ENCODE measurements at places on chromosomes 7 and 10.

- DNase-seq = no peak
Observed at GRCh38 chr10:3692387-3692999, 92.5 kb downstream of the KLF6 start.

GRCh38 chr10:28628184-28628893, 49.0 kb upstream of the BAMBI start:
- peak; percentile 61 for DNase-seq

DNA sequence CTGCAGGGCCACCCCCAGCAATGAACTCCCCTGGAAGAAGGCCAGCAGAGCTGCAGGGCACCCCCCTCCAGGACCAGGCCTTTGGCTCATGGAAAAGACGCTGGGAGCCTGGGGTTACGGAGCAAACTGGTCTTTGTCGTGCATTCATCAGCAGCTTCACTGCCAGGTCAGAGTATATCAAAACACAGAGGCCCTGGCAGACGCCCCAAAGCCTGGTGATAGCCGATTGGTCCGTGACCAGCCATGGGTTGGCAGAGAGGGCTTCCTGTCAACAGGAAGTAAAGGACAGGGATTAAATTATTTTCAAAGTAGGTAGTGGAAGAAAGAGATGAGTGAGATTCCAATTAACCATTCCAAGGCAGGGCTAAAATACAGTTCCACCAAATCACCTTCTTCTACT, 9.0 kb downstream of the PRKAG2 start:
- no peak for DNase-seq

DNA sequence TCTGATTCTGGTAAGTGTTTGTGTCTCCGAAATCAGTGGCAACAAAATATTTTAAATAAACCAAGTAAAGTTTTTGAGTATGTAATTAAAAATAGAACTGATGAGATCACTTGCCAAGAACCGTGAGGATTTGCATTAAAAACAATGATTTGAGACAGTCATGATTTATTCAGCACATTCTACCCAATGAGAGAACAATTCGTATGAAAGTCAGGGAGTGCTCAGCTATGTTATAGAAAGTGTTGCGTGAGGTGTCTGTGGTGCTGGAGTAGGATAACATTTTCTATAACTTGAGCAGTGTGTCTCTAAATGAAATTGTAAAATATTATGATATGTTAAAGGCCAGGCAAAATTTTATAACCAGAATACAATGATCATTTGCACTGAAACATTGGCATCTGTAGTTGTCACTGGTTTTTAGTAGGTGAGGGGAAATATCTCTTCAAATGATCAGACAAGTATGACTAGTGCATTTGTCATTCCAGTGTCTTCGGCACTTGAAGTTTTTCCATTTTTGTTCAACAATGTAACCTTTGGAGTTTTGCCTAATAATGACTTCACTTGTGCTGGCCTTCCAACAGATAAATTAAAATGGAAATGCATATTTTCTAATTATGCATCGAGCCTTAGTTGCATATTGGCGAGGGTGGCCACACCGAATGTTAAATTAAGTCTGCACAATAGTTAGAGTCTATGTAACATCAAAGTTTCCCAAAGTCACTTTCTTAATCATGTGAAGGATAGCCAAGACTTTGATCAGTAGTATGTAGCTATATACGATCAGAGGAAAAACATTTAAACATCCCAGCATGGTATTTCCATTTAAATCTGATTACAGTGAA, 335.9 kb downstream of the GFRA1 start:
- no peak for DNase-seq

DNA sequence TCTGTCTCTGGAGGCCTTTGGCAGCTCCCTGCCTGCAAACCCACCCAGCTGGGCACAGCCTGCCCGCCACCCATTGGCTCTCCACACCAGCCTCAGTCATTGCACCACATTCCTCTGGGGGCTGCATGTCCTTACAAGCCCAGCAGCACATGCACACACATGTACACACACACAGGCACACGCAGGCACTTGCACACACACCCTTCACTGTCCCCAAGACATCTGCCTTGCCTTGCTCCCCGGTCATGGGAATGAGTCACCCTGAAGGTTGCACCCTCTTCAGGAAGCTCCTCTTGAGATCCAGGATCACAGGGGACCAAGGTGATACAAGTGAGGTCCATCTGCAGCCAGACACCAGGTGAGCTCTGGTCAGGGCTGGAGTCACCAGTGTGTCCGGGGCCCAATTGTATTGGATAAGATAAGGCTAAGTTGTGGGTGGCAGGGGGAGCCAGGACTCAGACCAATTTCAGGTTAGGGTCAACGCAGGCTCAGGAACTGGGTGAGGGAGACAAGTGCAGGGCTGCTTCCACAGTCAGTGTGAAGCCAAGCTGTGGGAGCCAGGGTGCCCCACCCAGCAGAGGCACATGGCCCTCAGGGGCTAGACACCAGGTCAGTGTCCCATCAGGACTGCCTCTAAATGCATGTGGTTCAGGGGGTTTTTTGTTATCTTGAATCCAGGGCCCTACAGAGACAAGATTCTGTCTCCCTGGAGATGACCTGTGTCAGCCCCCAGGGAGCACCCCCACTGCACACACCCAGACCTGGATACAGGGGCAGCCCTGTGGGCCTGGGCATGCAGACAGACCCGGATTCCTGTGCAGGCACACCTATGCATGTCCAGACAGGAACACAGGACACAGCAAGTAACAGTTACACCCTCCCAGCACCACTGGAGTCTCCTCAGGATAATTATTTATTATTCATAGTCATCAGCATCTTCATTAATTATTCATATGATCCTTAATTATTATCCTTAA, 33.8 kb downstream of the KCNH2 start:
- no peak for DNase-seq

GRCh38 chr7:46806856-46807255, 775.1 kb downstream of the TNS3 start:
- DNase-seq = no peak

DNA sequence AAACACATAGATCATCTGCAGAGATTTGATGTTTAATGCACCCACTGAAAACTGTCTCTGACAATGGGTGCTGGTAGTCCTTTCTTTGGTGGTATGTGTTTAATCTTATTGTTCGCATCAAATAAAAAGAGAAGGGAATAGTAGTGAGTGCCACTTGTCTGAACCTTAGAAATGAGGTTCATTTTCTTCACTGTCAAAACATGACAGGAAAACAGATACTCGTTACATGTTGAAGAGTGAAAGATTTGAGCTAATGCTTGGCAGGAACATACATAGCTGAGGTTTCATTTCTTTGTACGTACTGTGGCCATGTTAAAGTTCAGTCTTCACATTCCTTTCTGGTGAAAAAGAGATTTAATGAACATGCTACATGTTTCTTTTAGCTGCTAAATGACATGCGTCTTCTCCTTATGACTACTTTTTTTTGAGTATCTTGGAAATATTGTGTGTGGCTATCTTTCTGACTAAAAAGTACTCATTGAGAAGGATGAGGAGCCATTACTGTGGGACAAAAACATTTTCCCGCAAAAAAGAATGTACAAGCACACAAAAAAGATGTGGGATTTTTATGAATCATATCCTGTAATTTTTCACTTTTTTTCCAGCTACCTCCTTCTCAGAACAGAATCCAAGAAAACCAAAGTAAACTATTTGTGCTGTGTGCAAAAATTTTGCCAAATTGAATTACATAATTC, 108.0 kb downstream of the TWIST1 start:
- no peak for DNase-seq

GRCh38 chr10:63841761-63842160, 320.6 kb downstream of the REEP3 start:
- DNase-seq = no peak

GRCh38 chr10:4453950-4454349, 372.1 kb upstream of the AKR1E2 start:
- DNase-seq = no peak

GRCh38 chr7:44292876-44293560, 32.4 kb downstream of the CAMK2B start:
- no peak for DNase-seq

GRCh38 chr10:135601-136464, 578 bp downstream of the ZMYND11 start:
- peak; percentile 48 for DNase-seq

DNA sequence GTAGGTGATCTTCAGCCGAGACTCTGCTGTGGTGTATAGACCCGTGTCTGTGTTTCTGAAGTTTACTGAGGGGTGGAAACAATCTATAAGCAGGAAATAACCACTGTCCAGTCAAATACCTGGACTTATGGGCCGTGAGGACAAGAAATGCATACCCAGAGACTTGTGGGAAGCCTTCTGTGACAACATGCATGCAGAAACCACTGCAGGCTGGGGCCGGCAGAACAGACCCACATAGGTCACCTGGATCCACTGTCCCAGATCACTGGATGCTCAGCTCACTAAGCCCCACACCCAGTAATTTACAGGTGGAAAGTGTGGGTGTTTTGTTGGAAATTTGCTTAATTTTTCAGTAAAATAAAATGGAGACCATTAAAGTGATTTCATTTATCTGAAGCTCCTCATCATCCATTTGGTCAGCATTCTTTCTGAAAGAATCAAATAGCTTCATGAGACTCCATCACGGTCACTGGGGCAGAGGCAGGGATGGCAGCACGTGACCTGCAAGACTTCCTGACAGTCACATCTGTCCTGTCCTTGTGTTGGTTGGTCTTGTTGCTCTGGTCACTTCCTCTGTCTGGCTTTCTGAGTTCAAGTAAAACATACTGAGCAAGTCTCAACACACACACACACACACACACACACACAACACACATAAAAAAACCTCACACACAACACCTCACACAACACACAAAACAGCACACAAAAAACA, 108.3 kb downstream of the TNS3 start:
- DNase-seq = no peak

- no peak for DNase-seq
Observed at GRCh38 chr10:20641605-20642004, 255.5 kb downstream of the NEBL start.

- DNase-seq = no peak
Observed at GRCh38 chr10:21705828-21706176, 171.8 kb downstream of the MLLT10 start.

GRCh38 chr7:151520419-151521261, 945 bp upstream of the RHEB start:
- no peak for DNase-seq

GRCh38 chr10:58797356-58797755, 284.7 kb downstream of the BICC1 start:
- no peak for DNase-seq

DNA sequence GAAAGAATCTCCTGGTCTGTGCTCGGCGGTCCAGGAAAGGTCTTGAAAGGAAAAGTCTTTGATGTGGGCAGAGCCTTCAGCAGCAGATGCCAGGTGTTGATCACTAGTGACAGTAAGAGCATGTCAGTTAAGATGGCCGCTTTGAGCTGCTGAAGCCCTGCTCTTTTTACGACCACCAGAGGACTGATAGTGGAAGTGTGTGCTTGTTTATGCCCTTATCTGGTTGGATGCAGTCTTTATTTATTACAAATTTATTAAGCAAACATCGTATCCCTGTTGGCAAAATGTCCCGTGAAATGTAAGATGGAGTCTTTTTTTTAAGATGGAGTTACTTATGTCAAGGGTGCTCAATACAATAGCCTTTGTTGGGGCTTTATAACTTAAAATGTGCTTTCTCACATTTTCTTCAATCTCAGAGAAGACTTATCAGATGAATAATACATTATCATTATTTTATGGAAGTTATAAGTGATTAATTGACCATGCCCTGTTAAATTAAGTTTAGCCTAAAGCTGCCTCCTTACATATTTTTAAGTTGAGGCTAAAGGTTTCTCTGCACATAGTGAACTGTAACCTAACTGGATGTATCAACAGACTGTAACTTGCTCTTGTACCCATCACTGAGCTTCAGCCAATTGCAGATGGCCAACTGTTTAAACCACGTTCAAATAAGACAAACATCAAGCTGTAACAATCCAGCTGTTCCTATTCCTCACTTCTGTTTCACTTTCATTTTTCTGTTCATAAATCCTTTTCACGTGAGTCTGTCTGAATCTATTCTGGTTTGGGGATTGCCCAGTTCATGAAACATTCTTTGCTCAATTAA, 97.4 kb upstream of the PIK3CG start:
- no peak for DNase-seq

DNA sequence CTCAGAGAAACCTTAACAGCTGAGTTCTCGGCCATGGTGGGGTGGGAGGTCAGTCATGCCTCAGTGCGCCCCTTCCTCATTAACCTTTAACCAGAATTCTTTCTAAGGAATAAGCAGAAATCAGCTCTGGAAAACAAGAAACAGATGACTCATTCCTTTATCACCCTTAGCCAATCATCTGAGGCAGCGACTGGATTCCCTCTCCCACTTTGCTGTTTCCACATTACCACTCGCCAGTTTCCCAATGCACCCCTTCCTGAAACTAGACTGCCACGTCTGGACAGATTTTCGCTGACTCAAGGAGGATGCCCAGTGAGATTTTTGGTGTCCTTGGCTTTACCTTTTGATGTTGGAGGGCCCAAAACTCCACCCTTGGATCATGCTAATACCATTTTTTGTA, 223.8 kb downstream of the PLXDC2 start:
- no peak for DNase-seq

GRCh38 chr7:95595746-95596197, 544 bp downstream of the PDK4 start:
- DNase-seq = no peak

GRCh38 chr10:100999742-101000126, at the start of gene LZTS2:
Gene LZTS2, plus strand, starts transcription at chr10:100999808. Its CDS starts 2,731 bp downstream, at chr10:101002539.
- DNase-seq = no peak

DNA sequence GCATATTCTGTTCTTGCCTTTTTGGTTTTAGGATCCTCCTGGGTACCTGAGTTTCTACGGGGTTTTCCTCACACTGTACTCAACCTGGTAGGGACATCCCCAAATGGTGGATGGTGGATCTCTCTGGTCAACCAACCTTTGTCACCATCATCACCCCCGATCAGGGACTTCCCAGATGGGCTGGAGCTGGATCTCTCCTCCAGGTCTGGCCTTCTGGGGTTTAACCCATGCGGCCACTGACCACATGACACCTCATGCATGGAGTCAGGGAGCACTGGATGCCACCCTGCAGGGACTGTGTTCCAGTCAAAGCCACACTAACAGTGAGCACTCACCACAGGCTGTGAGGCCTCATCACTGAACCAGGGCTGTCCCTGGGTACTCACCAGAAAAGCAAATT, 80.0 kb downstream of the CELF2 start:
- no peak for DNase-seq

DNA sequence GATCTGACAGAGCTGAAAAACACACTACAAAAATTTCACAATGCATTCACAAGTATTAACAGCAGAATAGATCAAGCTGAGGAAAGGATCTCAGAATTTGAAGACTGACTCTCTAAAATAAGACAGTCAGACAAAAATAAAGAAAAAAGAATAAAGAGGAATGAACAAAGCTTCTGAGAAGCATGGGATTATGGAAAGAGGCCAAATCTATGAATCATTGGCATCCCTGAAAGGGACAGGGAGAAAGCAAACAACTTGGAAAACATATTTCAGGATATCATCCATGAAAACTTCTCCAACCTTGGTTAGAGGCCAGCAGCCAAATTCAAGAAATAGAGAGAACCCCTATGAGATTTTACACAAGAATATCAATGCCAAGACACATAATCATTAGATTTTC, 804.8 kb upstream of the IGFBP3 start:
- DNase-seq = no peak

- DNase-seq = no peak
Observed at GRCh38 chr7:98423043-98423442, 22.2 kb upstream of the BAIAP2L1 start.

- DNase-seq = no peak
Observed at GRCh38 chr10:75403939-75404814, 2.6 kb upstream of the ZNF503 start.

- no peak for DNase-seq
Observed at GRCh38 chr10:81136261-81136660, 598.6 kb downstream of the SH2D4B start.

GRCh38 chr10:53700278-53700677, 927.7 kb upstream of the MBL2 start:
- DNase-seq = no peak
